ENCODE measurements at places on chromosomes 11 and 22. TPM values are rescaled to one million over a fixed set of nuclear protein-coding genes. Genes with fewer than 3 reads are reported as not detected.

The CYB5R2 gene
- 17.7 TPM for polyA plus RNA-seq

The CYP2D6 gene
- polyA plus RNA-seq: 0.61 TPM

The LMNTD2 gene
- polyA plus RNA-seq: 1.2 TPM

The MAP6 gene
- 8.0 TPM for polyA plus RNA-seq

The PGA5 gene
- 0.38 TPM for polyA plus RNA-seq

The MAJIN gene
- not detected for polyA plus RNA-seq

The OR5F1 gene
- not detected for polyA plus RNA-seq

The MRGPRF gene
- polyA plus RNA-seq: 151 TPM

The PTPRCAP gene
- 5.2 TPM for polyA plus RNA-seq

The CCDC87 gene
- 0.43 TPM for polyA plus RNA-seq

The KRTAP5-1 gene
- polyA plus RNA-seq: not detected

The RCOR2 gene
- polyA plus RNA-seq: 2.0 TPM

DNA sequence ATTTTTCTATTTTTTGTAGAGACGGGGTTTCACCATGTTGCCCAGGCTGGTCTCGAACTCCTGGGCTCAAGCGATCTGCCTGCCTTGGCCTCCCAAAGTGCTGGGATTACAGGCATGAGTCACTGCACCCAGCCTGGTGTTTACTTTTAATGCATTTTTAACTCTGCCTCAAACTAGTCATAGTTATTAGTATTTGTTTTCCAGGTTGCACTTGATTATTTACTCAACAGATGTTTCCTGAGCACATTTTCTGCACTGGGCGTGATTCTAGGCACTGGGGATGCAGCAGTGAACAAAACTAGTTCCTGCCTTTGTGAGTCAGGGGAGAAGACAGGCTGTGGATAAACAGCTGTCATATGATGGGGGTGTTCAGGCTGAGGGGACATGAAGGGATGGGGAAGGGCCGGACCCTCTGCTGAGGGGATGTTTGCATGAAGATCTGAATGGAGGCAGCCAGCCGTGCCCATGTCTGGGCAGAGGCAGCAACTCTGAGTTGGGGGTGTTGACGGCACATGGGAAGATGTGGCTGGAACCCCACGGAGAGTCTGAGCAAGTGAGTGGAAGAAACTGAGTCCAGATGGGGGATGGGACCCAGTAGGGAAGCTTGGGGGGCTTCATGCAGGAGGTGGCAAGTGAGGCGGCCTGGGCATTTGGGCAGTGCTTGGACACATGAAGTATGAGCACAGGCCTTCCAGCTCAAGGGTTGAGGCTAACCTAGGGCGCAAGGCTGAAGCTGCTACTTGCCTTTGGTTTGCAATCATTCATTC is 34.4 kb downstream of the MPPED1 start:
- no peak for DNase-seq

GRCh38 chr11:5605849-5606248 is 9.4 kb downstream of the TRIM6 start:
- DNase-seq: no peak

- no peak for DNase-seq
These were observed 192.9 kb downstream of the INSC start for GRCh38 chr11:15307619-15308024.

GRCh38 chr11:93005239-93005638 is 35.8 kb downstream of the MTNR1B start:
- DNase-seq: no peak

- DNase-seq: no peak
These were observed 110.8 kb upstream of the NNMT start for GRCh38 chr11:114185436-114185835.

GRCh38 chr11:118245936-118246562 is 6.1 kb downstream of the MPZL3 start:
- no peak for DNase-seq

DNA sequence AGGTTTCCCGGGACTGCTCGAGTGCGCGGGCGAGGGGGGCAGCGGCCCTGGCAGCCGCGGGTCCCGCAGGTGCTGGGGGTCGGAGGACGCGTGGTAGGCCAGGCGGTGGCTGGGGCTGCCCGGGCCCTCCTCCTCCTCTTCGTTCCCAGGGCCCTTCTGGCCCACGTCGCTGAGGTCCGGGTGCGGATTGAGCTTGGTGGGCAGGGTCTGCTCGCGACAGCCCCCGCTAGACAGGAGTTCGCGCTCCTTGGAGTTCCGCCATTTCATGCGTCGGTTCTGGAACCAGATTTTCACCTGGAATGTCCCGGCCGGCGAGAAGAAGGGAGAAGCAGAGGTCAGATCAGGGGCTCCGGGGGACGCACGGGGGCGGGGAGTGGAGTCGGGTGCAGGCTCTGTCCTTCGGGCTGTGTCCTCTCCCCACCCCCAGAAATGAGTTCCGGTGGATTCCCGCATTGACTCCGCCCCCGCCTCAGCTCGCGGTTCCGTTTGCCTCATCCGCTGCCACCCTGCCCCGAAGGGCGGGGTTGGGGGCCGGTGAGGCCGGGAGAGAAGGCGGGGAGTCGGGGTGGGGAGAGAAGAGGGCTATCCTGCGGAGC is 3.9 kb downstream of the DBX1 start:
- no peak for DNase-seq

DNA sequence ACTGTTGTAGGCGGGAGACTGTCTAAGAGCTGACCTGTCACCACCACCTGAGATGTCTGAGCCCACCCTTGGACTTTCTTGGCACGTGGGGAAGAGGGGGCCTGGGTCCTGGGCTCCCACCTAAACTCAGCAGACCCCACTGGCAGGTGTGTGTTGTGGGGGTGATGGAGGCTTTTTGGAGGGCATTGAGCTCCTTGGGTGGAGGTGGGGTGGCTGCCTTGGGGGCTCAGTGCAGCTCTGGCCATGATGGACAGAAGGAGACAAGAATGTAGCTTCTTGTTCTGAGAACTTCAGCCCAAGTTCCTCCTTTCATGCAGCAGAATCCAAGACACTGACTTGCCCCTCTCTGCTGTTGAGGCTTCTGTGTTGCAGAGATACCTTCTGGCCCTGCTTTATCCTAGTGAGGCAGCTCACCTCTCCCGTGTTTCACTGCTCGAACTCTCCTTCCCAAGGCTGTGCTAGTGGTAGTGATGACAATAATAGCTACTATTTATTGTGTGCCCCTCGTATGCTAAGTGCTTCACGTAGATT is 116.6 kb upstream of the OR4B1 start:
- no peak for DNase-seq

- no peak for DNase-seq
These were observed 176.0 kb downstream of the METTL15 start for GRCh38 chr11:28284196-28284595.

- no peak for DNase-seq
These were observed 14.3 kb upstream of the BCL9L start for GRCh38 chr11:118939953-118940598.

GRCh38 chr11:2807025-2807681 is 78.4 kb downstream of the CDKN1C start:
- peak; percentile 78 for DNase-seq

- DNase-seq: no peak
These were observed 8.2 kb upstream of the HSPA8 start for GRCh38 chr11:123069908-123070821.

DNA sequence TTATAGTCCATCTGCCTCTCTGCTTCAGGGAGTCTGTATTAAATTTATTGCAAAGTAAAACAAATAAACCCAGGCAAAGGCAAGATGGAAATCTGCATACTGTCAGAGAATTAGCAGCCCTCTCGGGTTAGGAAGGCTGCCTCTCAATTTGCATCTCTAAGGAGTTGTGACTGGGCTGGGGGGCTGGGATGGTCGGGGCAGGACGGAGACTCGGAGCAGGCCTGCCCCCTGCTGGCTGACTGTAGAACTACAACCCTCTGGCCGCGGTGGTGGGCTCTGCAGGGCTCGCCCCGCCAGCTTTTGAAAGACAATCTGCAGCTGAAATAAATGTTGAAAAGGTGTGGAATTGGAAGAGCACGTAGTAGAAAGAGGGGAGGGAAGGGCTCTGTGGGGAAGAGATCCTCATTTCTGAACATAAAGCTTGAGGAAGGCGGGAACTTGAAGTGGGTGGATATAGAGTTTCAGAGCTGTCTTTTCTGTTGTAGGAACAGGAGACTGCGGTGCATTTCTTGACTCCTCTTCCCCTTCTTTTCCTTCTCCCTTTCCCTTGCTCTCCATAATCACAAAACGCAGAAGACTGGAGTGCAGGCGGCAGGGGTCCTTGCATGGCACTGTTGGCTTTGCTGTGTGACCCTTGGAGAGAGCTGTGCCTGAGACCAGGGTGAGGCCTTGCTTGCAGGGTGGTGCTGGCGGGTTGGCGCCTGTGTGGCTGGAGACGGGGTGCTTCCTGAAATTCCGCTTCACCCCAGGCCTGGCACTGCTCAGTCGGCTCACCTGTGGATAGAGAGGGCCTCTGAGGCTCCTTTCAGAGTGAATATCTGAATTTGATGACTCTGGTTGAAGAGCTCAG is 22.6 kb upstream of the PKNOX2 start:
- no peak for DNase-seq

DNA sequence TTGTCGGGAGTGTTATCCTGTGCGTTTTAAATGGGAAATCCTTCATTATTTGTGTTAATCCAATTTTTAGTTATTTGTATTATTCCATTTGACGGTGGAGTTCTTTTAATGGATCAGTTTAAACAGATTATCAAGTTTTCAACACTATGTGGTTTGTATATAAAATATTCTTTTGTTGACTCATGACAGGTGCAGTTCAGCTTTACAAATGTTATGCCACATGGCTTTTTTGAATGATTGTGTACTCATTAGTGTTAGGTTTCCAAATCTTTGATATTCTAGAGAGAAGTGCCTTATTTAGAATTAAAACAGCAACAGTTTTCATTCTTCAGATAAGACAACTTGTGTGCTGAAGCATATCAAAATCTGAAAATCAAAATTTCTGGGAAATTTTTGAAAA is 2.4 kb downstream of the JAM3 start:
- no peak for DNase-seq

DNA sequence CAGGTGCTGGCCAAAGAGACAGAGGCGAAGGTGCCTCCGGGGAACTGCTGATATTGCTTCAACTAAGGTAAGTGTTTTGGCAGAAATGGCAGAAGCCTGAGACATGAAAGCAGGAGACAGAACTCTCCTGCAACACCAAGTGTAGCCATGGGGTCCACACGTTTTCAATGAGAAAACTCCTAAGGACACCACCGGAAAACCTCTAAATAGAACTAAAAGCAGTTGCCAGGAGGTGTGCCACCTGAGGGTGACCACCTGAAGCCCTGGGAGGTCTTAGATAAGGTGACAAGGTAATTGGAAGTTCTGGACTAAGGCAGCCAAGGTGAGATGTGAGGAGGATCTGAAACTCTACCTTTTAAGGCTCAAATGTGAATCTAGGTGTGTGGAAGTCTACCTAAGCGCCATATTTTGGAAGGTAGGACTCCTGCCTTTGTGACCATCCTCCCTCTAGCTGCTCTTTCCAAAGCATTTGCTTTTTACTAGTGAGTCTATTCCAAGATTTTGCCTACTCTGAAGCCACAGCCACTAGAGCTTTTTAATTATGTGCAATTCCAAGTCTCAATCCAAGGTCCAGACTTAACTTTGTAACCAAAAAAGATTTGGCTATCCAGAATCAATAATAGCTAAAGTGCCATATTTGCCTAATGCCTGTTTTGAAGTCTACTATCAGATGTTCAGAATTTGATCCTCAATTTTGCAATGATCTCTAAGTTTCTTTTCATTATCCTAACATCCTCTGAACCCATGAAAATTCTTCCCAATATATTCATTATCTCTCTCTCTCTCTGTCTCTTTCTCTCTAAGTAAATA is 4.5 kb upstream of the ZC3H12C start:
- no peak for DNase-seq

DNA sequence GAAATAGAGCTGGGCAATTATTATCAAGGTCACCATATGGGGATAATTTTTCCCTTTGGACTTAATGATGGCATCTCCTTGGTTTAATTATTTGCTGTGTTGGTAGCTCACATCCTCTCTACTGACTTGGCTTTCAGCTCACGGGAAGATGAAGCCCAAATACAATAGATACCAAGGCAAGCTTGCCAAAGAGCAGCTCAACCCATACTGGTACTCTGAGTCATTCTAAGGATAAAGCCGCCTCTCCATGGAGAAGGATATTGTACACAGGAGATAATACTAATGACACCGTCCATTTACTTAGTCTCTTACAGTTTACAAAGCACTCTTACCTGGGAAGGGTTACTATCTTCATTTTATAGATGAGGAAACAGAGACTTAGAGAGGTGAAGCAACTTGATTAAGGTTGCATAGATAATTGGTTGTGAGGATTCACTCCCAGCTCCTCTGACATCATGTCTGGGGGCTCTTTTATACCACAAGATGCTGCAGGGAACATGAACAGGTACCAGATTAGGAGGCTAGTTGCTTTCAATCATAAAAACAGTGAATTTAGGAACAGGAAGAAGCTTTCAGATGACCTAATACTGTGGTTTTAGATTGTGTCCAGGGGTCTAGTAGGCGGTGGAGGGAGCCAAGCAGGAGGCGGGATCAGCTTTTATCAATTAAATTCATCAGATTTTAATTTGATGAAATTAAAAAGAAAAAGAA is 48.3 kb upstream of the PICALM start:
- no peak for DNase-seq

GRCh38 chr11:119155733-119156492 is 7.1 kb downstream of the ABCG4 start:
- DNase-seq: no peak

GRCh38 chr11:28086569-28086968 is 21.4 kb downstream of the KIF18A start:
- DNase-seq: no peak

- DNase-seq: no peak
These were observed 26.2 kb downstream of the SUSD2 start for GRCh38 chr22:24207264-24208011.

GRCh38 chr22:43827926-43828724 is 16.0 kb upstream of the EFCAB6 start:
- DNase-seq: no peak

GRCh38 chr11:111749646-111750045 is 16.5 kb downstream of the PPP2R1B start:
- DNase-seq: no peak

DNA sequence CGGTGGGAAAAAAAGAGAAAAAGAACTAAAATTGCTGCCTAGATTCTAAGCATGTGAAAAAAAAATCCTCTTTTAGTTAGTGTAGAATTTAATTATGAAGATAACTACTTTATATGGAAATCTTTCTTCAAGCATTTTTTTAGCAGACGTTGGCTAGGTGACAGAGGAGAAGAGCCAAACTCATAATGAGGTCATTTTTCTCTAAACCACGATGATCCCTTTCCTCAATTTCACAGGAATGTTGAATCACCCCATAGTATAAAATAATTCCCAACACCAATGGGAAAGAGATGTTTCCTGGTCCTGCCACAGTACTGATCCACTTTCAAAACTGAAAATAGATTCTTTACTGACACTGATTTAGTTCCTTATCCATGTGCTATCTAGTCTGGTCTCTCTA is 319.8 kb downstream of the DLG2 start:
- DNase-seq: no peak

- no peak for DNase-seq
These were observed 10.7 kb upstream of the TBC1D10A start for GRCh38 chr22:30337461-30337778.

GRCh38 chr22:17792854-17793434 is 18.7 kb upstream of the BID start:
- no peak for DNase-seq

- no peak for DNase-seq
These were observed 3.9 kb upstream of the AMBRA1 start for GRCh38 chr11:46597609-46598219.

DNA sequence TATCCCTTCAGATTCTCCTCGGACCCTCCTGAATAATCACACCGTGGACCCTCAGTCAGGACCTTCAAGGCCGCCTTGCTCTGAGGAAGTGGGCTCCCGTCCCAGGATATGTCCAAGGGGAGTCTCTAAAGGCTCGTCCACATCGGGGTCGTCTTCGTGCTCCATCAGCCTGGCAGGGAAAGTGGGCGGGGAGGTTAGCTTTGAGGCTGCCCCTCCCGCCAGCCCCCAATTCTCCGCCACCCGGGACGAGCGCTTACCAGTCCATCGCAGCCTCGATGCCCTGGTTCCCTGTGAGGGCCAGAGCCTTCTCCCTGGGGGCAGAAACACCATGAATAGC is 472 bp downstream of the UBXN1 start:
- DNase-seq: no peak

Data from urinary bladder (tissue), 4 donors.